ENCODE measurements at places on chromosomes 2 and 18.

DNA sequence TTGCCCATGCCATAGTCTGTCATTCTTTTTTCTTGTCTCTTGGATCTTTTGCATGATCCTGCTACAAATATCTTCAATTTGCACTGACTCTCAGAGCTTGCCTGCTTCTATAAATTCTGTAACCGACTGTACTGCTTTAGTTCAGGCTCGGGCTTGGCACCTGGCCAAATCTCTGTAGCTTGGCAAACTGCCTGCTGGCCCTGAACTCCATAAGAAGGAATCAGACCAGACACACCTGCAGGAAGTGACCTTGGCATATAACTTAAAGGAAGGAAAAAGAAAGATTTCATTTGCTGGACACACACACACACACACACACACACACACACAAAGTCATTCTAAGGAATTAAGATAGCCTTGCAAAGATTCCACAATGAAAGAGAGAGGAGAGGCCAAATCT, 291.2 kb upstream of the DDX18 start:
- DNase-seq, result no peak

- DNase-seq, result no peak
Observed at GRCh38 chr2:197216361-197216979, 94.1 kb downstream of the ANKRD44 start.

DNA sequence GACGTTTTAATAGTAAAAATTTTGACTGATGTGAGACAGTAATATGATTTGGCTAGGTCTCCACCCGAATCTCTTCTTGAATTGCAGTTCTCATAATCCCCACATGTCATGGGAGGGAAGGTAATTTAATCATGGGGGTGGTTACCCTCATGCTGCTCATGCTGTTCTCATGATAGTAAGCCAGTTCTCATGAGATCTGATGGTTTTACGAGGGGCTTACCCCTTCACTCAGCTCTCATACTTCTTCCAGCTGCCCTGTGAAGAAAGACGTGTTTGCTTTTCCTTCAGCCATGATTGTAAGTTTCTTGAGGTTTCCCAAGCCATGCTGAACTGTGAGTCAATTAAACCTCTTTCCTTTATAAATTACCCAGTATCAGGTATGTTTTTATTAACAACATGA, 327.0 kb upstream of the CDH7 start:
- no peak for DNase-seq

- DNase-seq, result no peak
Observed at GRCh38 chr18:41645589-41646360, 309.3 kb upstream of the PIK3C3 start.

- DNase-seq, result no peak
Observed at GRCh38 chr2:181252262-181253148, 204.7 kb upstream of the ITGA4 start.

DNA sequence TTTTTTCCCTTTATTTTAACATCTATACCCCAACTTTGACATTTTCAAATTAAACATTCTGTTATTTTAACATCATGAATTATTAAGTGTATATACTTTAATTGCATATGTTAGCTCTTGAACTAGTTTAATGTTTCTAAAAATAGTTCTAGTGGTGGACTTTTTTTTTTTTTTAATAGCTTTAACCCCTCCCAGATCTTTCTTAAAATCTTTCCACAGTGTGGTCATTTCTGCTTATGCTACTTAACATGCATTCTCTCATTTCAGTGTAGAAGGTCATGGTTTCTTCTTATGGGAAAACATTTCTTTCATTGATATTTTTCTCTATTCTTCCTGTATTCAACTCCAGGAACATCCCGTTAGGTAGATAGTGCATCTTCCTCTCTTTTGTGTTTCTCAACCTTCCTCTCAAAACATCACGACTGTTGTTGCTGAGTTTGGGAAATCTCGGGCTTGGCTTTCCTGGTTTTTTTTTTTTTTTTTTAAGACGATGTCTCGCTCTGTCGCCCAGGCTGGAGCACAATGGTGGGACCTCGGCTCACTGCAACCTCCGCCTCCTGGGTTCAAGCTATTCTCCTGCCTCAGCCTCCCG, 849 bp upstream of the TMEM18 start:
- DNase-seq, result no peak

- no peak for DNase-seq
Observed at GRCh38 chr18:21820033-21820810, 79.6 kb downstream of the MIB1 start.

GRCh38 chr2:137508739-137509384, 455.4 kb upstream of the HNMT start:
- DNase-seq, result no peak

DNA sequence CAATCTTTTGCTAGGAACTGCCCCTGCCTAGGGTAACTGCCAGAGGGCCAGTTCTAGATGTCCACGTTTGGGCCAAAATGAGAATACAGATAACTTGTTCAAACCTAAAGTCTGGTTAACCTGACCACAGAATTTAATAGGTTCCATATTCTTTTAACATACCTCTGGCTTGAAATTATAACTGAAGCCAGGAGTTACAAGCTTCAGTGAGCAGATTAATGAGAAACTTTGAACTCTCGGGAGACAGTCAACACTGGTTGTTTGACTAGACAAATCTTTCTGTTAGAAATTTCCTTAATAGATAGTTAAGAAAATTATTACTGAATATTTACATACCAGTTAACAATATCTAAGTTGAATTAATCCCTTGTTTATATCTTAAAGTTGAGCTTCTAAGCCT, 110.0 kb upstream of the KLF7 start:
- DNase-seq, result no peak

DNA sequence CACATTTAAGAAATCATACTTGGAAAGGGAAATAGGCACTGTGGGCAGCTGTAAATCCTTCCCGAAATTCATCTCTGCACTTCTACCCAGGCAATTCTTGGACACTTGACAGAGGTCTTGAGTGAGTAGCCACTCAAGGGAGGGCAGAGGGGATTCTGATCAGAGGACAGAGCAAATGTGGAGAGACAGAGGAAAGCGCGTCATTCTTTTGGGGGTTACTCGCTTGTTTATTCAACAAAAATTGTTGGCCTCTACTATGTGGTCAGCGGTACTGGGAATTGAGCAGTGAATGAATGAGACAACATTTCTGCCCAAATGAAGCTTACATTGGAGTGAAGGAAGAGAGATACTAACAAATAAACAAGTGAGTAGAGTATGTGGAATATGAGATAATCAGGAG, 41.4 kb upstream of the YES1 start:
- no peak for DNase-seq

DNA sequence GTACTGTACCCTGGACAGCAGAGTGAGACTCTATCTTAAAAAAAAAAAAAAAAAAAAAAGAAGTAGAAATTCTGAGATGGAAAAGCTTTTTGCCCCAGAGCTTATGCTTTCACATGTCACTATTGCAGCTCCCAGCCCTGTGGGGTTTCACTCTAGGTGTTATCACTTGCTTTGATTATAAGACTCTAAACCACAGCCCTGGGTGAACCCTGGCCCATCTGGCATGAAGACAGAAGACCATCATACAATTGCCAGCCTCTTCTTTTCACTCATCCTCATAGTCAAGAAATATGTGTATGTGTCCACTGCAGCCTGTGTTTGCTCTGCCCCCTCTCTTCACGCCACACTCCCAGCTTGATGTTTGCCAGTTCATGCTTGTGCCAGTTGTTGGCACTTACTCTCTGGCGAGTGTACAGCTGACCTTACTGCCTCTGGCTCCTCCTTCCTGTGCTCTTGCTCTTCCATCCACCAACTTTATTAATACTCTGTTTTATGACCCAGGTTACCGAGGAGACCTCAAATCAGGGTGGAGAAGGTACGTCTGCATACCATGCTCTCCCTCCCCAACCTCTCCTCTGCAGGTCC, 136.7 kb upstream of the NCK2 start:
- DNase-seq, result no peak

GRCh38 chr2:237980087-237980486, 13.3 kb downstream of the UBE2F start:
- no peak for DNase-seq

- no peak for DNase-seq
Observed at GRCh38 chr2:239386001-239386670, 14.7 kb downstream of the HDAC4 start.

DNA sequence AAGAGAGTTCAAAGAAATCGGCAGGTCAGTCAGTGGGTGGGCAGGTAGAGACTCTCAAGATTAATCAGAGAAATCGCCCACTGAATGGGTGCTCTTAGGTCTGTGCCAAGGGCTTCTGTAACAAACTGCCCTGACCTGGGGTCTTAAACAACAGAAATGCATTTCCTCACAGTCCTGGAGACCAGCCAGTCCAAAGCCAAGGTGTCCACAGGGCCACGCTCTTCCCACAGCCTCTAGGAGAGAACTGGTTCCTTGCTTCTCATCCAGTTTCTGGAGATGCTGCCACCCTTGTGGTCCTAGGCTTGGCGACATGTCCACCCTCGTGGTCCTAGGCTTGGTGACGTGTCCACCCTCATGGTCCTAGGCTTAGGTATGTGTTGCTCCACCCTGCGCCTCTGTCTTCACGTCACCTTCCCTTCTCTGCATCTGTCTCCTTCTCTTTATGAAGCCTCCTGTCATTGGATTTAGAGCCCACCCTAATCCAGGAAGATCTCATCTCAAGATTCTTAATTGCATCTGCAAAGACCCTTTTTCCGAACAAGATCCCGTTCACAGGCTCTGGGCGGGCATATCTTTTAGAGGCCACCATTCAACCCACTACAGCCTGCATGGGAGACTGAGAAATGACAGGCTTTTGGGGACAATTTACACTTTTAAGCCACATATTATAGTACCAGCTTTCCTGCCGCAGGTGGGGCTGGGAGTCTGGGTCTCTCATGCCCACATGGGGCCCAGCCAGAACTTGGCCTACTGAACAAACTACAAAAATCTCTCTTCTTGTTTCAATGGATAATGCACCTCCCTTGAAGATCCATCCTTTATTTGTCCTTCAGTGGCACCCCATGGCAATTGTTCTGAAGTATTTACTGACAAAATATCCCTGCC, 161.3 kb downstream of the ASB1 start:
- no peak for DNase-seq

GRCh38 chr2:102060047-102060446, 68.3 kb downstream of the IL1R2 start:
- DNase-seq, result no peak

GRCh38 chr2:132586101-132586511, 83.9 kb downstream of the LYPD1 start:
- DNase-seq, result no peak

DNA sequence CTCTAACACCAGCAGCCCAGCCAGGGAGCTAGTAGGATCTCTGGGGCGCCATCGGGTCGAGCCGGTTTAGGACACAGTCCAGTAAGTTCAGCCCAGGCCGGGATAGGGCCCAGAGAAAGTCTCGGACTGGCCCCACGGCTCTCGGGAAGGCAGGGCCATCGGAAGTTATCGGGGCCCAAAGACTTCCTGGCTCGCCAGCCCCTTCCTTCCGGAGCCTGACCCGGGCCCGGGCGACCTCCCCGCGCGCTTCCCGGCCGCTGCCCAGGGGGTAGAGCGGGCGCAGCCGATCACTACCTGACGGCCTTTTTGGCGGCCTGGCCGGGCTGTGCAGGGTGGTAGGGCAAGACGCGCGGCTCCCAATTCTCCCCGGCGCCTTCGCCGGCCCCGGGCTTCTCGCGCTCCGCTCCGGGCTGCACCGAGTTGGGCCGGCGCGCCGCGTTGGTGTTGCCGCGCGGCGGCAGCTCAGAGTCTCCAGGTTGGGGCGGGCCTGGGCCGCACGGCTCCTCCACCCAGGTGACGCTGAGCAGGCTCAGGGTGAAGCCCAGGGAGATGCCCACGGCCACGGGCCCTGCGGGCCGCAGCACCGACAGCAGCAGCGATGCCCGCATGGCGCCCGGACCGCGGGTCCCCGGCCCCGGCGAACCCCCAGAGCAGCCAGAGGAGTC, 546 bp downstream of the CHPF start:
- DNase-seq, result no peak

DNA sequence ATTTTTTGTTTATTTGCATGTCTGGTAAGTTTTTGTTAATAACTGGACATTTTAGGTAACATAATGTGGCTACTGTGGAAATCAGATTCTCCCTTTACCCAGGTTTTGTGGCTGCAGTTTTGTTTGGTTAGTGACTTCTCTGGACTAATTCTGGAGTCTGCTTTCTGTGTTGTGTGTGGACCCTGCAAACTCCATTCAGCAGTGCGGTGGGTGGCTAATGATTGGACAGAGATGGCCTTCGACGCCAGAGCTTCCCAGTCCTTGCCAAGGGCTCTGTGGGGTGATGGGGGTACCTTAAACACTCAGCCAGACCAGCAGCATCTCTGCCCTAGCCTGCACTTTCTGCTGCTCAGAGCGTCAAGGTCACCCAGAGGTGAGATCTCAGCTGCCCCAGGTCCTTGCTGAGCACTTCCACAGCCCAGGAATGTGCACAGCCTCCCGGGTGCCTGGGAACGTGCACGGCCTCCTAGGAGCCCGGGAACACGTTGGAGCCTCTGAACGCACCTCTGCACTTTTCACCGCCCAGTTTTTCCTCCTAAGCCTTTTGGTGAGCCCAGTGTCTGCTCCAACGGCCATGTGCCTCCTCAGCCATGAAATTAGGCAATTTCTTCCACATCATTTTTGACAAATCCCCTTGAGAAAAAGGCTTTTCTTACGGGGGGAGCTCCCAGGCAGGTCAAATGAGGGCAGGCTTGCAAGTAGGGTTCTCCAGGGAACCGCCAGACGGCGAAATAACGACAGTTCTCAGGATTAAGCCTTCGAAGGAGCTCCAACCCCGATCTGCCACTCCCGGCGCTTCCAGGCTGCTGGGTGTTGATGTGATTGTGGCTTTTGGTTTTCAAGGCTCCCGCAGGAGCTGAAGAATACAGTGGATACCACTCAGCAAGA, 35.2 kb upstream of the KLF11 start:
- DNase-seq, result no peak

Measured in activated T-helper 2 cell treated with anti-CD3 and anti-CD28 coated beads, Interferon-gamma antibody, Interleukin-2, Interleukin-4, amounts not matched to agents 10 μg/mL and 5 μg/mL and 100 μg/mL, durations not matched to agents 14 hours and 24 hours and 36 hours (primary cell).